ENCODE measurements at places on chromosomes 16 and 17.

DNA sequence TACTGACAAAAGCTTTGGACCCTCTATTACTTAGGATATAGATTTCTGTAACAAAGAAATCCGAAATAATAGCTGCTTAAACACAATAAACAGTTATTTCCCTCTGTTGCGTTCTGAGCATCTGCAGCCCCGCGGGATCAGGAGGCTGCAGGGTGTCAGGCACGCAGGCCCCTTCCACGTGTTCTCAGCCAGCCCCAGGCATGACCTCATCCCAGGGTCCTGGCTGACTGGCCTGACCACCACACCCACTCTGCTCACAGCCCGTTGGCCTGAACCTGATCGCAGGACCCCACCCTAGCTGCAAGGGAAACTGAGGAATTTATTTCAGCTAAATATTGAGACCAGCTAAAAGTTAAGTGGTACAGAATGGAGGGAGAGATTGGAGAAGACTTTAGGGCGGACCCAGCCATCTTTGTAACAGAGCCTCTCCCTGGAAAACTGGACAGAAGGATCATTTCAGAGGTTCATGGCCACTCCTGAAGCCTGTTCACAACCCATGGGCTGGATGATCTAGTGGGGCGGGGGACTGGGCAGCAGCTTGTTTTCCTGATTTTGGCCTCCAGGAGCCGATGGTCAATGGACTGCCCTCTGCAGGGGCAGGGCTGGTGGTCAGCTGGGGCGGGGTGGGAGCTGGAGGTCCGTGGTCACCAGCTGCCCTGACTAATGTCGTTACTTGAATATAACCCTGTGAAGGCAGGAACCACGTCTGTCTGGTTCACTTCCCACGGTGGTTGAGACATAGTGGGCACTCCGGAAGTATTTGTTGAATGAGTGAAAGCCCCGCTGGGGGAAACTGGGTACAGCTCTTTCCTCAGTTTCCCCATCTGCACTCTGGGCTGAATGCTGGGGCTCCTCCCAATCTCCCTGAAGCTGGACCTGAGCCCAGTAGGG is 10.9 kb downstream of the CETP start:
- DNase-seq, result no peak

GRCh38 chr16:14289692-14290340 is 218.7 kb downstream of the MRTFB start:
- no peak for DNase-seq

- DNase-seq, result no peak
Measured at GRCh38 chr17:47870056-47870455, 19.1 kb upstream of the SP6 start.

- no peak for DNase-seq
Measured at GRCh38 chr16:56354746-56355145, 70.6 kb downstream of the AMFR start.

- DNase-seq, result no peak
Measured at GRCh38 chr17:80260069-80260535, 550 bp upstream of the RNF213 start.

GRCh38 chr16:68358951-68359350 is 48.1 kb downstream of the PRMT7 start:
- DNase-seq, result no peak

GRCh38 chr17:81740395-81740961 is 28.4 kb downstream of the SLC25A10 start:
- DNase-seq, result no peak

DNA sequence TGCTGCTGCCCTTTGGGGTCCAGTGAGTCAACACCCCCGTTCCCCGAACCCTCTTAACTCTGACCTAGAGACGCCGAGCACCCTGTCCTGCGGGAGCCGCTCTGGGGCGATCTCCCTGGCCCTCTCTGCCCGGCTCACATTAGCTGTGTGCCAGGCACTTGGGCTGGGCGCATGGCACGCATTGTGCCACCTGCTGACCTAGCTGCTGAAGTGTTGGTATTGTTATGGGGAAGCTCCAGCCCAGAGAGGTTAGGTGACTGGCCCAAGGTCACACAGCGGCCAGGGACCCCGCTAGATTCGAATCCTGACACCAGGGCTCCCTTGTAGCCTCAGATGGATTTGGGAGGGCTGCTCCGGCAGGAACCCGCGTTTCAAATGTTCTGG is 1.1 kb downstream of the HSD17B1 start:
- DNase-seq, result no peak

DNA sequence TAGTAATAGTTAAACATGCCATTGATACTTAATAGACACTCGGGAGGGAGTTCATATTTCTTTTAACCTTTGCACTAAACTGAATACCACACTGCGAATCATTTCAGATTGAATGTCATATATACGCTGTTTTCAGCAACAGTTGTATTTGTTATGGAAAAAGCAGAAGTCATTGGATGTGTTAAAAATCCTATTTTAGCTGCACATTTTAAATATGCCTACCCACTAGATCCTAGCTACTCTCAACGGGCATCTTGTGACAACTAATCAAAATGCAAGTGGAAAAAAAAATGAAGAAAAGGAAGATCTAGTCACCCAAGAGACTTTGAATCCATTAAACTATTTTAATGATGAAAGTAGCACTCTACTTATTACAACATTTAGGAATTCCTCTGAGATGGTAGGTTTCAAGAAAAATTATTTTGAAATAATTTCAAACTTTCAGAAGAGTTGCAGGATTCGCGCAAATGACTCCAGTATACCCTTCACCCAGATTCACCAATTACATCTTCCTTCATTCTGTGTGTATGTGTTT is 51.4 kb upstream of the MNT start:
- no peak for DNase-seq

DNA sequence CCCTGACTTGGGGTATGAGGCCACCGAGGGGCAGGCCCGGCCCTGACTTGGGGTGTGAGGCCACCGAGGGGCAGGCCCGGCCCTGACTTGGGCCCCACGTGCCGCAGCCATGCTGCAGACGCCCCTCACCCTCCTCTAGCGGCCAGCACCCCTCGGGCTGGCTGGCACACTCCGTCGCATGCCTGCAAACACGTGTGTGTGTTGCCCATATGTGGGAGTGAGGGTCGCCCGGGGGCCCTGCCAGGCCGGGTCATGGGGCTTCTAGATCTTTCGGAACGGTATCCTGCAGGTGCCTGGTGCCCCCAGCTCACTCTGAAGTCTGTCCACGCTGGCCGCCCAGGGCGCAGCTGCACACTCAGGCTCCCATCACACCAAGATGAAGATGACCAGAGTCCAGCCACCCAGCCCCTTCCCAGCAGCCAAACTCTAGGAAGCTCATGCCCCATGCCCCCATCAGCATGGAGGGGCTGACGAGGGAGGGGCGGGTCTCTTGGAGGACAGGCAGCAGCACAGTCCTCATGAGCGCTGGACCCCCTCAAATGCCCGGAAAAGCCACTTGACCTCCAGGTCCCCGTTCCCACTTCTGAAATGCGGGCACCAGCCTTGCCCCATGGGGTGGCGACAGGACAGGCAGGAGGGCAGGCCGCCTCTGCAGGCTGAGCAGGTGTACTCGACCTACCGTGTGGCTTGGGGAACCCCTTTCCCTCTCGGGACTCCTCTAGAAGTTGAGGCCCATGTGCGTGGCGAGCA is 33.8 kb downstream of the CTU2 start:
- no peak for DNase-seq

GRCh38 chr17:76419576-76420260 is 33.2 kb downstream of the UBE2O start:
- DNase-seq, result no peak

DNA sequence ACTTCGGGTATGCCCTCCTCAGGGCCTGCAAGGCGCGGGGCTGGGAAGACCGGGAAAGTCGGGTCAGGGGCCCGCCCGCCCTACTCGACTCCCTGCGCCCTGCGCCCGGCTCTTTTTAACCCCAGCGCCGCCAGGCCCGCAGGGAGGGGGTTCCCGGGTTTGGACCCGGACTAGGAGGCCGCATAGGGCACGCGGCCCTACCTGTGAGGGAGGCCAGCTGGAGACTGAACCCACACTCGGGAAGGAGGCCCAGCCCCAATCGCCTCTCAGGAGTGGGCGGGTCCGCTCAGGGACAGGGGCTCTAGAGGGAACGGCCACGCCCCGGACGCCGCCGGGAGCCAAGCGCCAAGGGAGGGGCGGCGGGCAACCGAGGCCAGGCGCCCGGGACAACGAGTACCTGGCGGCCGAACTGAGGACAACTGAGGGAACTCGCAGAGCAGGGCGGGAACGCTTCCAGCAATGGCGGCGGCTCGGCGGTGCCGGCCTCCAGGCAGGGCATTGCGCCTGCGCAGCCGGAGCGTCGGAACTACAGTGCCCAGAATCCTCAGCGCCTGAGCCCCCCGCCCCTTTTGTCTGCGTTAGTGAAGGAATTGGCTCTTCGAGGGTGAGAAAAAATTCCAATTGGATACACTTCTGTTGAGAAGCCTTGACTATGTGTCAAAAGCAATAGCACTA is at the start of gene ZNF624:
ZNF624 (minus strand) TSS at position 484 of the 675 bp plus-strand sequence.
- peak; percentile 86 for DNase-seq

- no peak for DNase-seq
Measured at GRCh38 chr16:72932677-72933335, 115.1 kb downstream of the ZFHX3 start.

DNA sequence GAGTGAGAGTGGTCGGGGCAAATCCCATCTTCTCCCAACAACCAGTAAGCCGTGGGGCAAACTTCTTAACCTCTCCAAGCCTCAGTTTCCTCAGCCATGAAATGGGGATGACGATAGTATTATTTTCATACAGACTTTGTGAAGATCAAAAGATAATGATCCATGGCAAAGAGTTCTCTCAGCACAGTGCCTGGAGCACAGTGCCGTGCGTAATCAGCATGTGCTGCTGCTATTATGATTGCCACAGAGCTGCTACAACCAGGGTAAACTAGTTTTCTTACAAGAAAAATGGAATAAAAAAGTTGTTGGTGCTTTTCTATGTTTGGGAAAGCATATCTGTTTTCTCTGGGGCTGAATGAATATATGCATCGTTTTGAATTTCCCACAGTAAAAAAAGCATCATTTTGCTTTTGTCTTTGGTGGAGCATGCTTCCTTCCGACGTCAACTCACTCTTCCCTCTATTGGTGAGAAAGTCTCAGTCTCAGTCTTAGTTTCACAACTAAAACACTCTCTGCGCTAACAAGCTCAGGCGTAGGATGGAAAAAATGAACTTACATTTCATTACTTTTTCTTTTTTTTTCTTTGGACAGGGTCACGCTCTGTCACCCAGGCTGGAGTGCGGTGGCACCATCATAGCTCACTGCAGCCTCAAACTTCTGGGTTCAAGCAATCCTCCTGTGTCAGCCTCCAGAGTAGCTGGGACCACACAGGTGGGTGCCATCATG is 37.2 kb downstream of the CDK5R1 start:
- DNase-seq, result no peak

GRCh38 chr16:85176541-85177447 is 64.5 kb upstream of the CIBAR2 start:
- no peak for DNase-seq

GRCh38 chr17:44155488-44155887 is 13.8 kb downstream of the HROB start:
- DNase-seq, result no peak

DNA sequence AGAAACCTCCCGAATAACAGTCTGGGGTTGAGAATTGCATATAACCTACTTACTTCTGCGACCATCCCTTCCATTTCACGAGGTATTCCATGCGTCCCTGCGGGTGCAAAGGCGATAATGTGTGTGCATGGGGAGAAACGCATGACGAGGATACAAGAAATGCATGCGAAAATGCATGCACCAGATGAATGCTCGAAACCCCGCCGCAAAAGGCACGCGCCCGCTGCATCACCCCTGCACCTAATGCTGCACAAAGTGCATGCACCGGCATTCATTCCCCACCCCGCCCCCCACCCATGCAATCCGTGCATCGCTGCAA is 474 bp downstream of the CBX8 start:
- no peak for DNase-seq

DNA sequence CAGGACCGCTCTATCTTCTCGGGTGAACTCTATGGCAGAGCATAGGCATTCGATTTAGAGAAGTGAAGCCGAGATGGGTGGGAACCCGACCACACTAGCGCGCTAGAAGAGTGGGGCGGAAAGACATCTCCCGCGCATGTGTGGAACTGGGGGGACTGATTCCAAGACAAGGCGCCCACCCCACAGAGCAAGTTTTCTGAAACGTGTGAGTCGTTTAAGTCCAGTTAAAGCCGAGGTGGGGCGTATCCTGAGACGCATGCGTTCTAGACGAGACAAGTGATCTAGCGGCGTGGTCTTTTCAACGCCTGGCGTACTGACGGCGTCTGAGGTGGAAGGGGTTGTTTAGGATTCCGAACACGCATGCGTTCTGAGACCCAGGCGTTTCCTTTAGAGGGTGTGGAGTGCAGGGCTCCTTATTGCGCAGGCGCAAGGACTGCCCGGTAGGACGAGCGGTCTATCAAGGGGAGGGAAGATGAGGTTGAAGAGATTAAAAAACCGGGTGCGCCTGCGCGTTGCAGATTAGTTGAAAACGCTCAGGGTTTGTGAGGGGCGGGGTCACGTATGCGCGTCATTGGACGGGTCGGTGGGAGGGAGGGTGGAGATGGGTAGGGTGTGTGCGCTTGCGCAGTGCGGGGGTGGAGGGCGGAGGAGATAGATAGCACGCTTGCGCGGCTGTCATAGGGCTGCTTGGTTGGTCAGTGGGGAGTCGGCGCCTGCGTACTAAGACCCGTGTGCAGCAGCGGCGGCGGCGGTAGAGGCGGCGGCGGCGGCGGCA is at the start of gene EIF5A:
EIF5A (plus strand) TSS at position 718 of the 775 bp plus-strand sequence. CDS start 2,008 bp downstream, outside the sequence.
- DNase-seq, result peak; percentile 100

GRCh38 chr17:21215935-21216334 is 2.0 kb upstream of the TMEM11 start:
- DNase-seq, result no peak

DNA sequence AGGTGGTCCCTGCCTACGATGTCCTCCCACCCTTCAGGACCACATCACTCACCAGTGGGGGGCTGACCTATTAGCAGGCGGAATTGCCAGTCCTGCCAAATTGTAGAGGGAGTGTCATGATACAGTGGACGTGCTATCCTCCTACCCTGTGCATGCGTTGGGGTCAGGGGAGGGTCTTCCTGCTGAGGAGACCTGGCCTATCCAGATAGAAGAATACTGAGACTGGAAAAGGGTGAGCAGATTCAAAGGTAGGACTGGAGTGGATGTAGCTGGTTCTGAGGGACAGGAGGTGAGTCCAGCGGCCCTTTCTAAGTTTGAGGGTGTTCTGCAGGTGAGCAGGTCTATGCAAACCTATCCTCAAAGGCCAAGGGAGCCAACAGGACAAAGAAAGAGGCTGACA is 8.0 kb downstream of the PRSS41 start:
- no peak for DNase-seq

- no peak for DNase-seq
Measured at GRCh38 chr16:15769239-15769638, 87.6 kb downstream of the MYH11 start.

DNA sequence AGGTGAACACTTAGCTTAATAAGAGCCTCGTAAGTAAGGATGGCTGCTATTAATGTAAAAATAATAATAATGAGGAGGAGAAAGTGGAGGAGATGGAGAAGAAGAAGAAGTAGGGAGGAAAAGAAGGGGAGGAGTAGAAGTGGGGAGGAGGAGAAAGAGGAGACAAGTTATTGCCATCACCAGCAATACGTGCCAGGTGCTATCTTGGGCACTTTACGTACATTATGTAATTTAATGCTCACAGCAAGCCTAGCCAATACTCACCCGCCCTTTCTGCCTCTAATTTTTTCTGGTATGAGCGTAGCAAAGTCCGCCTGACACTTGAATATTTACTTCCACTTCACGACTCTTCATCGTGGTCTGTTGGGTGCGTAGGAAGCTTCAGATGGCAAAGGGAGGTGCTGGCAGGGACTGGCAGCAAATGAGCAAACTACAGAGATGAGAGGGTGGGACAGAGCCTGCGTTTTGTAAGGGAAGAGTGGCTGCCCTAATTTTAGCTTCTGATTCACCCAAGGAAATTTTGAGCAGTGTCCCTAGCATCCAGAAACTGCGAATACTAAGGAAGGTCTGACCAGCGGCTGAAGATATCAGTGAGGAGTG is 42.1 kb upstream of the CDH13 start:
- no peak for DNase-seq
